ENCODE measurements at places on chromosomes 4 and X.

DNA sequence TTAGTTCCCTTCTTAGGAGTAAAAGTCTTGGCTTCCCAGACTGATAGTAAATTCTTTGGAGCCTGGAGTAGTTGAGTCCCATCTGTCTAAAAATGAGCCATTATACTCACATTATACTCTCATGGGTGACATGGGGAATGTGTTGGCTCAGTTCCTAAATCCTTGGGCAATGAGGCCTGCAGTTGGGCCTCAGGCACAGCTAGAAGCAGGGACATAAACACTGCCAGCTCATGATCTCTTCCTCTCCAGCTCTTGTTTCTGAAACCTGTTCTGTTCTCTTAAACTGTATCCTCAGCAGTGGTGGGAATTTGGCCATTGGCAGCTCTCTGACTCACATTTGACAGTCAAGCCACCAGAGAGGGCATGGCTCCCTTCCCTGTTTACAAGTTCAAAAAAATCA lies 212.5 kb downstream of the SPATA18 start:
- peaks cover 13% of the 10 kb centered on the region for H3K4me1 ChIP-seq
- H3K27me3 ChIP-seq, result peaks cover 5% of the 10 kb centered on the region
- H3K27ac ChIP-seq, result no peak overlapping the region
- no peak for DNase-seq
- H3K36me3 ChIP-seq, result no peaks in the 10 kb centered on the region
- no peak overlapping the region for H3K4me3 ChIP-seq

- no peaks in the 10 kb centered on the region for H3K27me3 ChIP-seq
- peaks cover 31% of the 10 kb centered on the region for H3K36me3 ChIP-seq
- no peak for DNase-seq
- no peak overlapping the region for H3K4me3 ChIP-seq
These were observed 167.5 kb downstream of the DCTD start for GRCh38 chr4:182749667-182750167.

DNA sequence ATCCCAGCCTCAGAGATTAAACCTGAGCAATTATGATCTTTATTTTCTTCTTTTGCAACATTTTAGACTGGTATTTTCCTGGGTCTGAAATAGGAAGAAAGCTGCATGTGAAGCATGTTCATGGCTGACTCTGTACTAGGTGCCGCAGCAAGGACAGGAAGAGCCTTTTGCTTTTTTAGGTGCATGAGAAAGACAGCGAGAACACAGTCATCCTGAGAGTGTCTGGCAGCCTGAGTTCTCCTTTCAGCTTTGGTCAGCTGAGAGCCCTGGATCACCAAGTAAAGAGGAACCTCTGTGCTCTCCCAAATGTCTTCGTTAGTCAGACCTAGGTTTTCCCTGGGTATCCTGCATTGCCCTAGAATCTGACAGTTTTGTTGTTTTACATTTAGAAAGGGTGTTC lies 29.8 kb downstream of the FAM149A start:
- DNase-seq, result no peak
- peaks cover 22% of the 10 kb centered on the region for H3K4me1 ChIP-seq
- peaks cover 9% of the 10 kb centered on the region for H3K27me3 ChIP-seq
- H3K4me3 ChIP-seq, result no peak overlapping the region

DNA sequence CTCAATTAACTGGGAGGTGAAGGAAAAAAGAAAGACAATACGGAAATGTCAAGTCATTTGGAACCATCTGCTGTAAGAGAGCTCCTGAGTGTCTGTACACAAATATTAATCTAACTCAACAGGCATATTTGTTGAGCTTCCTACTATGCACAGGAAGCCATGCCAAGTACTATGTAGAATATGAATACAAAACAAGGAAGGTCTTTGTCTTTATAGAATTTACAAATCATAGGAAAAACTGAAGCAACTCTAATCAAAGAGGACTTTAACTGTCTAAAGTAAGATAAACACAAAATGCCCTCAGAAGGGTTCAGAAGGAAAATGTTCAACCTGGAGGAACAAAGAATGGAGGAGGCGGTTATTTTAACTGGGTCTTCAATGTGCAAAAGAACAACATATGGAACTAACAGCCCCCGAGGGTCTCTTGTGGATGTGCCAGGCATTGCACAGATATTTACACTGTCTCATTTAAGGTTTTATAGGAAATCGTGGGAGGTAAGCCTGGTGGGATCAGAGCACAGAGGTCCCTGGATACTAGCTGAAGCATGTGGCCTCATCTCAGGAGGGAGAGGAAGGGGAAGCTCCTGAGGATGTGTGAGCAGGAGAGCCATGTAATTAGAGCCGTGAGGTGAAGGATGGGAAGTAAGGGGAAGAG lies 5.8 kb downstream of the FAM114A1 start:
- peaks cover 20% of the 10 kb centered on the region for H3K36me3 ChIP-seq
- no peak for DNase-seq
- H3K4me3 ChIP-seq, result no peak overlapping the region

DNA sequence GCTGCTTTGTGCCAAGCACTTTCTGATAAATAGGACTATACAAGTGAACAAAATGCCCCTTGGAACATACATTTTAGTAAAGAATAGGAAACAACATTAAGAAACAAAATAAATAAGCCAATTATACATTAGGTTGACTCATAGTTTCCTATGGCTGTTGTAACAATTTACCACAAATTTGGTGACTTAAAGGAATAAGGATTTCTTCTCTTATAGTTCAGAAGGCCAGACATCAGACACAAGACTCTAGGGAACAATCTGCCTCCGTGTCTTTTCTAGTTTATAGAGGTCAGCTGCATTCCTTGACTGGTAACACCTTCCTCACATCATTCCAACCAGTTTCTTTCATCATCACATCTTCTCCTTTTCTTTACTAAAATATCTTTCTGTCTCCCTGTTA lies 235.9 kb upstream of the PCDH18 start:
- no peak overlapping the region for H3K27ac ChIP-seq
- H3K27me3 ChIP-seq, result no peaks in the 10 kb centered on the region
- H3K4me1 ChIP-seq, result no peaks in the 10 kb centered on the region
- no peaks in the 10 kb centered on the region for H3K36me3 ChIP-seq
- DNase-seq, result no peak

DNA sequence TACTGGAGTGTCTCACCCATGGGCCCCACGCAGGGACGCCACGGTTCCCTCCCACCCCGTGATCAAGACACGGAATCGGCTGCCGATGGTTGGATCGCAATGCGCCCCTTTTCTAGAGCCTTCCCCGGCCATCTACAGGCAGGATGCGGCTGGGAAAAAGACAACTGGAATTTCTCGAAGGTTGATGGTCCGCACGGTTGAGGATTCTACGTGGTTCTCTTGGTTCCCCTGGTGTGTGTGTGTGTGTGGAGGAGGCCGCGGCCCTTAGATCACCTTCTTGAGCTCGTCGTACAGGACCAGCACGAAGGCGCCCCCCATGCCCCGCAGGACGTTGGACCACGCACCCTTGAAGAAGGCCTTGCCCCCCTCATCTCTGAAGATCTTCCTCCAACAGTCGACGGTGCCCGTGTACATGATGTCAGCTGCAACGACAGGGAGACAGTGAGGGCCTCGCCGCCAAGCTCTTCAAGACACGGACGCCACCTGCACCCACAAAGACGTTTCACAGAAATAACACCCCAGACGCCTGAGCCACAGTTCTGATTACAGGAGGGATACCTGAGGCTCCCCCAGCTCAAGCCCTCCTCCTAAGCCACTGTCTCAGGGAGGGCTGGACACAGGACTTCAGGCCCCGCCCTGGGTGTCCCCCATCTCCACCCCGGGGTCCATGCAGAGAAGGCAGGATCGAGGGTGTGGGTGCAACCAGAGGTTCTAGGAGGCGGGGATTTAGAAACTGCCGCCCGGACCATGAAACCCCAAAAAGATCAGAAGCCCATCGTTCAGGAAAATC lies 5.4 kb downstream of the SLC25A6 start:
- DNase-seq, result no peak
- no peaks in the 10 kb centered on the region for H3K27me3 ChIP-seq
- peak overlapping the region; percentile 81 for H3K27ac ChIP-seq
- no peak overlapping the region for H3K4me3 ChIP-seq
- peaks cover 10% of the 10 kb centered on the region for H3K4me1 ChIP-seq

DNA sequence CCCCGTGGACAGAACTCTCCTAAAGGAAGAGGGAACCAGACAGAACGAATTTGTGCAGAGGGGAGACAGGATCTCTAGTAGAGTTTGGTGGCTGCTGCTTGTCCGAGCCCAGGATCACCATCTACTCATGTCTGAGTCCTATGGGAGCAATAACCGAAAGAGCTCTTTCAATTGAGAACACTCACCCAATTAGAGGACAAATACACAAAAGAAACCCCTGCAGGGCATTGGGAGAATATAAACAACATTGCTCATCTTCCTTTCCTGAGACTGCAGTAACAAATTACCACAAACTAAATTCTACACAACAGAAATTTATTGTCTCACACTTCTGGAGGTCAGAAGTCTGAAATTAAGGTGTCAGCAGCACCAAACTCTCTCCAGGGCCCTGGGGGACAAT lies 65.6 kb downstream of the SPINK2 start:
- peaks cover 5% of the 10 kb centered on the region for H3K4me1 ChIP-seq
- peaks cover 9% of the 10 kb centered on the region for H3K27me3 ChIP-seq
- H3K36me3 ChIP-seq, result no peaks in the 10 kb centered on the region
- H3K4me3 ChIP-seq, result no peak overlapping the region

- no peak overlapping the region for H3K27ac ChIP-seq
- H3K4me3 ChIP-seq, result no peak overlapping the region
- peaks cover 7% of the 10 kb centered on the region for H3K4me1 ChIP-seq
- no peaks in the 10 kb centered on the region for H3K36me3 ChIP-seq
These were observed 13.0 kb upstream of the DAPP1 start for GRCh38 chr4:99803566-99804101.

DNA sequence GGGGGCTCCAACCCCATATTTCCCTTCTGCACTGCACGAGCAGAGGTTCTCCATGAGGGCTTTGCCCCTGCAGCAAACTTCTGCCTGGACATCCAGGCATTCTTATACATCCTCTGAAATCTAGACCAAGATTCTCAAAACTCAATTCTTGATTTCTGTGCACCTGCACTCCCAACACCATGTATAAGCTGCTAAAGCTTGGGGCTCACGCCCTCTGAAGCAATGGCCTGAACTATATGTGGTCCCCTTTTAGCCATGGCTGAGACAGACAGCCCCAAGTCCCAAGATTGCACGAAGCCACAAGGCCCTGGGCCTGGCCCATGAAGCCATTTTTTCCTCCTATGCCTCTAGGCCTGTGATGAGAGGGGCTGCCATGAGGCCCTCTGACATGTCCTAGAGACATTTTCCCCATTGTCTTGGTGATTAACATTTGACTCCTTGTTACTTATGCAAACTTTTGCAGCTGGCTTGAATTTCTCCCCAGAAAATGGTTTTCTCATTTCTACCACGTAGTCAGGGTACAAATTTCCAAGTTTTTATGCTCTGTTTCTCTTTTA lies 468.0 kb upstream of the SLIT2 start:
- H3K4me3 ChIP-seq, result no peak overlapping the region
- H3K4me1 ChIP-seq, result no peaks in the 10 kb centered on the region
- no peak overlapping the region for H3K27ac ChIP-seq
- H3K36me3 ChIP-seq, result peaks cover 3% of the 10 kb centered on the region

- no peaks in the 10 kb centered on the region for H3K36me3 ChIP-seq
- DNase-seq, result no peak
- no peak overlapping the region for H3K27ac ChIP-seq
- no peaks in the 10 kb centered on the region for H3K27me3 ChIP-seq
- H3K4me3 ChIP-seq, result no peak overlapping the region
These were observed 215.4 kb downstream of the IL1RAPL1 start for GRCh38 chrX:28802625-28803024.

- no peaks in the 10 kb centered on the region for H3K27me3 ChIP-seq
- no peak for DNase-seq
- H3K27ac ChIP-seq, result no peak overlapping the region
- no peaks in the 10 kb centered on the region for H3K4me1 ChIP-seq
- no peak overlapping the region for H3K4me3 ChIP-seq
These were observed 38.7 kb upstream of the INTS6L start for GRCh38 chrX:135481696-135482179.

DNA sequence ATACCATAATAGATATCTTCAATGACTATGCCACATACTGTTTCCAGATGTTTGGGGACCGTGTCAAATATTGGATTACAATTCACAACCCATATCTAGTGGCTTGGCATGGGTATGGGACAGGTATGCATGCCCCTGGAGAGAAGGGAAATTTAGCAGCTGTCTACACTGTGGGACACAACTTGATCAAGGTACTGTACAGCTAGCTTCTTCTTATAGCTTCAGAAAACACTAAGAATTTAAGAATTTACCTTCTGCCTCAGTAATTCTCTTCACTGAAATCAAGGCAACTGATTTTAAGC lies 805 bp downstream of the KLB start:
- no peak overlapping the region for H3K27ac ChIP-seq
- no peak for DNase-seq
- H3K27me3 ChIP-seq, result no peaks in the 10 kb centered on the region
- H3K36me3 ChIP-seq, result no peaks in the 10 kb centered on the region
- H3K4me3 ChIP-seq, result no peak overlapping the region

DNA sequence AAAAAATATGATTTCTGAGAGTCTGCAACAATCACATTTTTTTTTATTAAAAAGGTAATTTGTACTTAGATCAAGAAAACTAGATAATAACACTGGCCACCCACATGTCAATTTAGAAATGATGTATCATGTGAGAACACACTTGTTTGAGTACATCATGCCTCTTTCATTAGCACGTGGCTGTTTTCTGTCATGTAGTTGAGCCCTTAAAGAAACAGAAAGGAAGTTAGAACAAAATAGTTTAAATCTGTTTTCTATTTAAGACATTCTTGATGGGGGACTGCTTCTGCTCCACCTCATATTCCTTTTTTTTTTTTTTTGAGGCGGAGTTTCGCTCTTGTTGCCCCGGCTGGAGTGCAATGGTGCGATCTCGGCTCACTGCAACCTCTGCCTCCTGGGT lies 207.5 kb downstream of the NSUN7 start:
- no peaks in the 10 kb centered on the region for H3K27me3 ChIP-seq
- H3K4me3 ChIP-seq, result no peak overlapping the region
- no peak for DNase-seq

- no peak for DNase-seq
- no peaks in the 10 kb centered on the region for H3K36me3 ChIP-seq
- H3K4me3 ChIP-seq, result no peak overlapping the region
These were observed 294.1 kb downstream of the STIM2 start for GRCh38 chr4:27154706-27155105.
